ENCODE measurements at places on chromosomes 2 and 18.

- no peak for DNase-seq
These were observed 906.6 kb downstream of the DSC3 start for GRCh38 chr18:30135938-30136337.

DNA sequence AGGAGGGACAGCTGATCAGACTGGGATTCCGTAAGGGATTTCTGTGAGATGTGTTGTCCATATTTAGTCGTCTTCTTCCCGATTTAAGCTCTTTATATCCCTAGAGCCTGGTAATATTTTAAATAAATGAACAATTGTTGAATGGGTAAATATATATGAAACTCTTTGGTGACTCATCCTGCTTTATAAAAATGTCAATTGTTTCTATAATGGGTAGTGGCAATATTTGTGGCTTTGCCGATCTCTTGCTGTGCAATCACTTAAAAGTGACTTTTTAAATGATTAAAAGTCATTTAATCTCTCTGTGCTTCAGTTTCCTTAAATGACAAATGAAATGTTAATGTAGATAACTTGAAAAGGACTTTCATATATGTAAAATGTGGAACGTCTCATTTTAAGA lies 339.2 kb downstream of the RNF144A start:
- no peak for DNase-seq

GRCh38 chr2:135701442-135701841 lies 40.2 kb upstream of the UBXN4 start:
- no peak for DNase-seq

DNA sequence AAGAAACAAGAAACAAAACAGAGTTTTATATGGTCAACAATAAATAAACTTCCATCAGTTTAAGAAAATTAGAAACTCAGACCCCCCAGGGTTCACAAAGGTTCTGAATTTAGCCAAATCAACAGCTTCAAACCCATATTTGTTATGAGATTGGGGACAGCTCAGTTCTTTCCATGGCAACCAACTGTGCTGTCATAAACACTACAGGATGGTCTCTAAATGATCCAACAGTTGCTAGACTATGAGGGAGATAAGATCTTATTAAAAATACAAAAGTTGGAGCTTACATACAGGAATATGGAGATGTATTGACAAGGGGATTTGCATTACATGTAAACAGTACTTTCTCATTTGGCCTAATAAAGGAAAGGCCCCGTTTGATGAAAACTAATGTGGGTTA lies 154.6 kb upstream of the CTAGE1 start:
- DNase-seq = no peak

DNA sequence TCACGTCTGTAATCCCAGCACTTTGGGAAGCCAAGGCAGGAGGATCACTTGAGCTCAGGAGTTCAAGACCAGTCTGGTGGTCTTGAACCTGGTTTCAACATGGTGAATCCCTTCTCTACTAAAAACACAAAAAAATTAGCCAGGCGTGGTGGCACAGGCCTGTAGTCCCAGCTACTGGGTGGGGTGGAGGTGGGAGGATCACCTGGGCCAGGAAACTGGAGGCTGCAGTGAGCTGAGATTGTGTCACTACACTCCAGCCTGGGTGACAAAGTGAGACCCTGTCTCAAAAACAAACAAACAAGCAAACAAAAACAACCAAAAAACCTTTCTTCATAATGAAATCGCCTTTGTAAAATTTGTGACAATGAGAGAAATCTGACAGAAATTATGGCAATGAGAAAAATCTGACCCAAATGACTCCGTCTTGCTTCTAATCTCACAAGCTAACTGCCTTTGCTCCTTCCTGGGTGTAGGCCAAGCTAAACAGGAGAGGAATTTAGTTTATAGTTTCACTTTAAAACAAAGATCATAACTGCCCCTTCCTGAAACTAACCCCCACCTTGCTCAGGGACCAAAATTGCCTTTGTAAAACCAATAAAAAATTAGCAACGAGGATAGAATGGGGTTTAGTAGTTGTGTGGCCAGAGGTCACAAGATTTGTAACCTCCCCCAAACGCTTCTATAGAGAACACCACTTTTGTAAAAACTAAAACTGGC lies 60.7 kb upstream of the KIF5C start:
- no peak for DNase-seq

- DNase-seq = no peak
These were observed 54.9 kb downstream of the TET3 start for GRCh38 chr2:74039611-74040010.

DNA sequence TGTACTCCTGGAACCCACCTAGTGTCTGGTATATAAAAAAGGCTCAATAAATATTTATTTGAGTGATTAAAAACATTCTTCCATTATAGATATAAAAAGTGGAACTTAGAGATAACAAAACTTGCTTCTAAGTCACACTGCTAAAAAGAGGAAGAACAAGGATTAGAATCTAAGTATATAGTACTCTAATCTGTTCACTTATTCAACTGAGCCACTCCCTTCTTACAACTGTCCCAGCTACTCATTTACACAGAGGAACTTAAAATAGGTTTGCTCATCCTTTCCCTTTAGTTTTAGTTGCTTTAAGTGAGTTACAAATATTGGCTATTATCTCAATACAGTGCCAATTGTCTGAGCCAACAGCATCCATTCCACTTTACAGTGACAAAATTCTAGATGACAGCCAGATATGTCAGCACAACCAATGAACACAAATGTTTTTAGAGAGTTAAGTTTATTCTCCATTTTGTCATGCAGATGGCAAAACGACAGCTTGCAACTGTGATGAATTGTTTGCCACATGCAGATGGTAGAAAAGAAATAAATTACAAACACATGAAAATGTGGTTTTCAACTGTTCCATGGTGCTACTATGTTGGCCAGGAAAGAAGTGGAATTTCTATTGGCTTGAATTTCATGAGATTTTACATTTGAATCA lies 280.7 kb upstream of the ZC3H15 start:
- no peak for DNase-seq

DNA sequence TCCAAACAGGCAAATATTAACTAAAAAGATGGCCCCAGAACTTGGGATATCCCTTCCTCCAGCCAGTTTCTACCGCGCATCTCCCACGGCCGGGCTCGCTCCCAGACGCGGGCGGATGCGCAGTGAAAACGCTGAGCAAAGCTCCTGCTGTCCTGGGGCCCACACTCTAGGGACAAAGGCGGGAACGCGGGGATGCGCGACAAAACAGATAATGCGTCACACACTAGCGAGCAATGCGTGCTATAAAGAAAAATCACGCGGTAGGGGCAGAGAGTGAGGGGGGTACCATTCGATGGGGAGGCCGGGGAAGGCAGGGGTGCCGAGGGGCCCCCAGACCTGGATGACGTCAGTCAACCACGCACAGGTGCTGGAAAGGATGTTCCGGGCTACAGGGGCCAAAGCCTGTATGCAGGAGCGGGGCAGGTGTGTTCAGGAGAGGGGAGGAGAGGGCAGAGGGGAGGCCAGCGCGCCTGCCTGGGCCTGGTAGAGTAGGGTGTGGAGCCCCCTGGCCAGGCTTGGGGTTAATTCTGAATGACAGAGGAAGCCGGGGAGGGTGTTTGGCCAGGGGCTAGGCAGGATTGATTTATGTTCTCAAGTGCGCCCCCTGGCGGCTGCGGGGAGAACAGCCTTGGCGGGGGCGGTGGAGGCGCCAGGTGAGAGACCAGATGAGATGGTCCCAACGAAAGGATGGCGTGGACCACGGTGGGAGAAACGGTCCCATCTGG lies 14.9 kb upstream of the ITM2C start:
- DNase-seq = peak; percentile 50

DNA sequence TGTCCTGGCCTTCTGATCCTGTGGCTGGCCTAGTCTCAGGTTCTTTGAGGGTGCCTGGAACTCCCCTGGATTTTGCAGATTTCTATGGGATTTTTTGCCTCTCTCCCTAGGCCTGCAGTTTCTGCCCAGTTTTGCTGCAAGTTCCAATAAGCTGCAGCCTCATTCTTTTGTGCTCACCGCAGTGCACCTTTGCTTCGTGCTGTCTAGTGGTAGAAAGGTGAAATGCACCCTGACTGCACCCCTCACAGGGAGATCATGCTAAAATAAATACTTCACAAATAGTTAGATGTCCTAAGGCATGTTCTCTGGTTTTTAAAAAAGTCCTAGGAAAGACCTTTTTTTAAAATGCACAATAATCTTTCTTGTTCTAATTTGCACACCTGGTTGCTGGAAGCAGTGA lies 72.5 kb downstream of the GNAL start:
- DNase-seq = no peak

- no peak for DNase-seq
These were observed 24.4 kb upstream of the GAREM2 start for GRCh38 chr2:26148501-26148900.

- DNase-seq = no peak
These were observed 110.6 kb downstream of the PRELID3A start for GRCh38 chr18:12518326-12518725.

DNA sequence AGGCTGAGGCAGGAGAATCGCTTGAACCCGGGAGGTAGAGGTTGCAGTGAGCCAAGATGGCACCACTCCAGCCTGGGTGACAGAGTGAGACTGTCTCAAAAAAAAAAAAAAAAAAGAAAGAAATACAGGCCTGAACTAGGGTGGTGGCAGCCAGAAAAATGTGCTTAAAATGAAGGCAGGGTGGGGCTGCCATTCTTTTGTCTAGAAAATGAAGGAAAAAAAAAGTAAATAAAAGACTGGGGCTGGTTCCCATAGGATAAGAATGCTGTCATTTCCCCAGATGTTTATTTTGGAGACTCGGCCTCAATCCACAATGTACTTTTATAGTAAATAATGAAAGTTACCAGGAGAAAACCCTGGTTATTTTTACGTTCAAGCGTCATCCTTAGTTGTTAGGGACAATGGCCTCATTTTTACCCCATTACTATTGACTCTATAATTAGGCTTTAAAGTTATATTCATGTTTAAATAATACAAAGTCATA lies 58.9 kb downstream of the ATP8B1 start:
- no peak for DNase-seq

GRCh38 chr2:96554293-96555145 lies 18.0 kb downstream of the ARID5A start:
- peak; percentile 91 for DNase-seq

GRCh38 chr2:221563270-221563985 lies 8.7 kb downstream of the EPHA4 start:
- no peak for DNase-seq

DNA sequence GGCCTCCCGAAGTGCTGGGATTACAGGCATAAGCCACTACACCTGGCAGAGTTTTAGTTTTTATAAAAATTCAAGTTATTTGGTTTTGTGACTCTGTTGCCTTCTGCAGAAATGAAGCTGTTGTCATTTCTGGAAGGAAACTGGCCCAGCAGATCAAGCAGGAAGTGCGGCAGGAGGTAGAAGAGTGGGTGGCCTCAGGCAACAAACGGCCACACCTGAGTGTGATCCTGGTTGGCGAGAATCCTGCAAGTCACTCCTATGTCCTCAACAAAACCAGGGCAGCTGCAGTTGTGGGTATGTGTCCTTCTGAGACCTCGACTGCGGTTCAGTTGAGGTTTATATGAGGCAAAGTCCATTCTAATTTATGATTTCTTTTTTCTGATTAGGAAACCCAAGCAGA lies 7.2 kb downstream of the MTHFD2 start:
- no peak for DNase-seq

- DNase-seq = peak; percentile 48
These were observed 146.4 kb downstream of the FTCDNL1 start for GRCh38 chr2:199704358-199705238.

GRCh38 chr18:29749704-29750103 lies 1292.8 kb downstream of the DSC3 start:
- DNase-seq = no peak

GRCh38 chr2:20450201-20450999 lies 3.5 kb downstream of the RHOB start:
- peak; percentile 59 for DNase-seq

DNA sequence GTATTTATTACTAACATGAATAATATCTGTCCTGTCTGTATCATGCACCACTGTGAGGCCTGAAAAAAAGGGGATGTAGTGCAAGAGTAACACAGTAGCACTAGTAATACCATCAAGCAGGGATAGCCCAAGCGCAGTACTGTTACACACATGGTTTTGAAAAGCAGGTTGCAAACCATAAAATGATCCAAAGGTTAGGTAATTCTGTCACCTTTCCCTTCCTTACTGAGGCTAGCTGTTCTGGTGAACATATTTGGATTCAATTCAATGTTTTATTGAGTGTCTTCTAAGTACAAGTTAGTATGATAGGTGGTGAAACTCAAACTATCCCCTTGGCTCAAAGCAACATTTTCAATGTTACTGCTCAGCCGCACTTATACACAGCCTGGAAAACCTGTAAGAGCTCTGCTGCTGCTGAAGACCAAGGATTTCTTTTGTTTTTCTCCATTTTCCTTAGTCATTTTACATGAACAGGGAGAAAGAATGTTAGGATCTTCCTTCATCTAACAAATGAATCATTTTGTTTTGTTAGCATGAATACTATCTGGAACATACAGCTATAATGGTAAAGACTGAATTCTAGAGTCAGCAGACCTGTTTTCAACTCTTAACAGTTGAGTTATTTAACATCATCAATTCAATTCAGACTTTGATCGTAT lies 102.5 kb upstream of the ITPRID2 start:
- no peak for DNase-seq

GRCh38 chr2:216508229-216508628 lies 9.6 kb downstream of the RPL37A start:
- no peak for DNase-seq
